ENCODE measurements at places on chromosomes 1 and 21.

- no peak for DNase-seq
These were observed 7.5 kb downstream of the LRRC8C start for GRCh38 chr1:89640440-89640839.

DNA sequence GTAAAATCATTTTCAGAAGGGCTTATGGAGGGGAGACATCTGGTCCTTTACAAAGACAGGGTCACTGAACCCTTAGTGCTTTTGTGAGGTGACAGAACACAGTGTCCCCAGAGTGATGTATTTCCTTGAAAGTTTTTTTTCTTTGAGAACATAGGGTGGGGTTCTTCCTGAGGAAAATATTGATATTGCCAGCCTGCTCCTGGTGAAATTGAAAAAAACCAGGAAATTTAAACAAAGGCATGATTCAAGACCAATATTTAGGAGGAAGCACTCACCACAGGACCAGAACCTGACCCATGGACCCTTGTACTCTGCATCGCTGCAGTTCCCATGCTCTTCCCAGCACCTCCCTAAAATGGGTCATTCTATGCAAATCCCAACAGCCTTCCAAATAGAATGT is 63.7 kb downstream of the ST6GALNAC3 start:
- no peak for DNase-seq

DNA sequence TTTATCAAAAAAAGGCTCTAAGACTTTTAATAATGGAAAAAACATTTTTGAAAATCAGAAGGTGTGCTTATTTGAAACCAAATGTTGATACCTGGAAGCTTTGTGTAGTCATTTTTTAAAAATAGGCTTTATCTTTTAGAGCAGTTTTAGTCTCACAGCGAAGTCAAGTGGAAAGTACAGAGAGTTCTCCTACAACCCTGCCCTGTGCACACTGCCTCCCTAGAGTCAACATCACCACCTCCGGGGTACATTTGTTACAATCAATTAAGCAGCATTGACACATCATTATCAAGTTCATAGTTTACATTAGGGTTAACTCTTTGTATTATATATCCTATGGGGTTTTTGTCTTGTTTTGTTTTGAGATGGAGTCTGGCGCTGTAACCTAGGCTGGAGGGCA is 10.7 kb upstream of the ERO1B start:
- no peak for DNase-seq

GRCh38 chr1:219161371-219161770 is 12.3 kb upstream of the LYPLAL1 start:
- no peak for DNase-seq

DNA sequence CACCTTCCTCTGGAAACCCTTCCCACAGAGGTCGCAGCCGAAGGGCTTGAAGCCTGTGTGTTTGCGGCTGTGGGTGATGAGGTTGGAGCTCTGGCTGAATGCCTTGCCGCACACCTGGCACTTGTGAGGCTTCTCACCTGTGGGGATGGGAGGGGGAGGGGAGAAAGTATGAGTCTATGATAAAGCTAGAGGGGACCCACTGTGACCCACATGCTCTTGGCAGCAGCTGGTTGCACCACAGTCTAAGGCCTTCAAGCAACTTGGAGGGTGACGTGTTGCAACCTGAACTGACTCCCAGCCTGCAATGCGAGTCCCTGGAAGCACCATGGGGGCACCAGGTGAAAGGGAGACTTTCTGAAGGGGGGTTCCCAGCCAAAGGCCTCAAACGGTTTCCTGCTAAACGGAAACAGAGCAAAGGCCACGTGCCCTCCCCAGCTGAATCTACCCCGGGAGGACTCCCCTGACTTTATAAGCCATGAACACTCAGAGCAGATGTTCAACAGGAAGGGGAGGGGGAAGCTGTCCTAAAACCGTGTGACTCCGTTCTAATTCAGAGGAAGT is 10.6 kb downstream of the GFI1 start:
- DNase-seq = no peak

DNA sequence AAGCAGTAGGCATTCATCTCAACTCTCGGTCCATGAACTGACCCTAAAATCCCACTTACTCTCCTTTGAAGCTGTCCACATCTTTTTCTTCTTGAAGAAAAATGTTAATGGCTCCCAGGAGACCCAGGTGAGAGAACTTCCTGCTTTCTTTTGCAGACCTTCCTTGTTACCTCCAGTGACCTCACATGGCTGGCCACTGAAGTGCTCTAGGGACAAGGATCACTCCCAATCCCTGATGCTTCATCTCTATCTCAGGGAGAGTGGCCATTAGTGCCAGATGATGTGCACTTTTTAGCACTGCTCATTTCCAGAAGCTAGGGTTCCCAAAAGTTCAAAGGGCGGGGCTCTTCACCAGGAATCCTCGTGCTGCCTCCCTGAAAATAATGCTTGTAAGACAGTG is 16.2 kb downstream of the PLXNA2 start:
- no peak for DNase-seq

GRCh38 chr1:198642983-198643382 is 4.1 kb downstream of the PTPRC start:
- no peak for DNase-seq

DNA sequence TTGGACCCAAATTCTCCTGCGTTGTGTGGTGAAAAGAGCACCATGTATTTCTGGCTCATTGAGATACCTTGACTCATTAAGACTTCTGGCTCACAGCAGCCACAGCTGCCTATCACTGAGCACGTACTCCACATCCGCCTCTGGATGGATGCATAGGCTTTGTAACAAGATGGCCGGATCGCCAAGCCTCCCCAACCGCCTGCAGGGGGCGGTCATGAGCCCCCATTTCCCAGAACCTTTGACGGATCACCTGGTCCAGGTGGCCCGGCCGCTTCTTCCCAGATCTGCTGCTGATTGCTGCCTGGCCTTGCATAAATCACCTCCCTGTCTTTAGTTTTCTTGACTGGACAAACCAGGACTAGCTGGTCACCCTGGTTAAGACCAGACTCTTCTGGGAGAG is 156.5 kb upstream of the KLHDC7A start:
- DNase-seq = no peak

DNA sequence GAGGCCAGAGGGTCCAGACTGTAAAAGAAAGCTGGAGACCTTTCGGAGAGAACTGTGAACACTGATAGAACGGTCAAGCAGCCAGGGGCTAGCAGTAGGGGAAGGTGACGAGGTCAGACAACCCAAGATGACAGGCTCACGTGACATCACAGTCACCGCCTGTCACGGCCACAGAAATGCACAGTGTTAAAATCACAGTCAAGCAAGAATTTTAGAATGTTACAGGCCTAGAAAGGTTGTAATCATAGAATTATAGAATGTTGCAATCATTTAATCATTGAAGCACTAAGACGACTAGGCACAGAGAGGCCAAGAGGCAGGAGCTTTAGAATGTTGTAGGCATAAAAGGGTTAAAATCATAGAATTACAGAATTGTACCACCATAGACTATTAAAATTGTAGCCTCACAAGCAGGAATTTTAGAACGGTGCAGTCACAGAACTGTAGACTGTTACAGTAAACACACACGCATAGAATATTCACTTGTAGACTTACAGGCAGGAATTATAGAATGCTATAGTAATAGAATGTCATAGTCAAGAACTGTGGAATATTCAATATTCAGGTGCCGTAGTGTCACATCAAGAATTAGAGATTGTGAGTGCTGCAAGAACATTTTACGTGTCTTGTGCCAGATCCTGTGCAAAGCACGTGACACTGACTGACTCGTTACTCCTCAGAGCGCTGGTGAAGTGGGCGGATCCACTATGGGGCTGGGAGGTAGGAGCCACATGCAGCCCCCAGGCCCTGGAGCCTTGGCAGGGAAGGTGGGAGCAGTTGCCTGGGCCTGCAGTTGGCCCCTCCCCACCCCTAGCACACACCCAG is 118.1 kb downstream of the EPHB2 start:
- DNase-seq = no peak

GRCh38 chr1:201639826-201640225 is 100.9 kb downstream of the NAV1 start:
- no peak for DNase-seq

- no peak for DNase-seq
These were observed 183.9 kb downstream of the C1orf94 start for GRCh38 chr1:34360574-34360973.

GRCh38 chr1:62213075-62213914 is 18.6 kb downstream of the L1TD1 start:
- no peak for DNase-seq

DNA sequence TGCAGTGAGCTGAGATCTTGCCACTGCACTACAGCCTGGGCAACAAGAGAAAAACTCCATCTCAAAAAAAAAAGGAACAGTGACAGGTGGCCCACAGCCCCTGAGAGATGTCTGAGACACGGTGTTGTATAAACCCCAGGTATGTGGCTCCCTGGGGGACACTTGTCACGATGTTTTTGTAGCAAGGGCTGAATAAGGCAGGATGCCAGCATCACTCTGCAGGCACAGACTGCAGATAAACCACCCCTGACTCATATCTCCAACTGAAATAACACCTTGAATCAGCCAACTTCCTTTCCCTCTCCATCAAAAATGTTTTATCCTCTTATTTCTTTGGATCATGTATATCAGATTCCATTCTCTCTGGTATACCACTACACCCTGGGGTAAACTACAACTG is 52.5 kb downstream of the NMNAT2 start:
- no peak for DNase-seq

DNA sequence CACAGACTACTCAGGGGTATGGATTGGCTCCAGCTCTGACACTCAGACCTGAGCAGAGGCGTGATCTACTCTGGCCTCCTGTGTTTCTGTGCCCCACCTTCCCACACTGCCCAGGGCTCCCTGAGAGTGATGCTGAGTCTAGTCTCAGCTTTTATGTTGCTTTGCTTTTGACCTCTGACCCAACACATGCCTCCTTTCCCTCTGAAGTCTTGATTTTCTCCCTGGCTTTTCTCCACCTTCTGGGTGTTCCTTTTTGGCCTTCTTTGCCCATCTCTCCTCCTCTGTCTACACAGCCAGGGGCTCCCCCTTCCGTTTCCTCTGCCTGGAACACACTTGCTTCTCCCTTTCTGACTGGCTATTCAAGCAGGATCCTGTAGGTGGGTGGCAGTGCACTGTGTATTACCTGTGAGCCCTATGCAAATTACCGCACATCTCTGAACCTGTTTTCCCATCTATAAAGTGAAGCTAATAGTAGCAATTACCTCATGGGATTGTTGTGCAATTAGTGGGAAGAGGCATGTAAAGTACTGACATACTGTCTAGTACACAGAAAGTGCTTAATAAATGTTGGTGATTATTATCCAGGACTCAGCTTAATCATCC is 13.7 kb upstream of the MEX3A start:
- no peak for DNase-seq

- no peak for DNase-seq
These were observed 12.1 kb downstream of the ATAD3B start for GRCh38 chr1:1483714-1484113.

GRCh38 chr1:115450501-115451040 is 112.5 kb upstream of the NGF start:
- DNase-seq = no peak

DNA sequence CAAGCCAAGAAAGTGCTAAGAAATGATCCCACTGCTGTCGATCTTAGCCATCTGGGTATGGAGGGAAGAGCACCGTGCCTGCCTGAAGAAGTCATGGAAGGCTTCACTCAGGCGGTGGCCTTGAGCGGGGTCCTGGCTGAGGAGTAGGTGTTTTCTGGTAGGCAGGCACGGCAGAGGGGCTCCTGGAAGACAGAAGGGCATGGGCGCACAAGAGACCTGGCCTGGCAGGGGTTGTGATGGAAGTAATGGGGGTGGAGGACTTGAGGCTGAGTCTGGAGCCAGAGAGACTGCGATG is 185.1 kb downstream of the KAZN start:
- no peak for DNase-seq

DNA sequence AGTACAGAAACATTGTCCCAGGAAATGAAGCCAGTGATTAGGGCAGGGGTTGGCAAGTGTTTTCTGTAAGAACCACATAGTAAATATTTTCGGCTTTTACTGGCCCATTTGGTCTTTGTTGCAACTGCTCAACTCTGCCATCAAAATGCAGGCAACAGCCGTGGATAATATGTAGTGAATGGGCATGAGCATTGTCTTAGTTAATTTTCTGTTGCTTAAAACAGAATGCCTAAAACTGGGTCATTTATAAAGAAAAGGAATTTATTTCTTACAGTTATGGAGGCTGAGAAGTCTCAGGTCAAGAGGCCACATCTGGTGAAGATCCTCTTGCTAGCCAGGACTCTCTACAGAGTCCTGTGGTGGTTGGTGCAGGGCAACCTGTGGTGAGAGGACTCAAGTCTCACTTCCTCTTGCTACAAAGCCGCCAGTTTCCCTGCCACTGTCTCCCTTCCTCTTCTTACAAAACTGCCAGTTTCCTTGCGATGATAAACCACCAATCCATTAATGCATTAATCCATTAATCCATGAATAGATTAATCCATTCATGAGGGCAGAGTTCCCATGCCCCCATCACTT is 166.4 kb downstream of the PSMG1 start:
- DNase-seq = no peak

DNA sequence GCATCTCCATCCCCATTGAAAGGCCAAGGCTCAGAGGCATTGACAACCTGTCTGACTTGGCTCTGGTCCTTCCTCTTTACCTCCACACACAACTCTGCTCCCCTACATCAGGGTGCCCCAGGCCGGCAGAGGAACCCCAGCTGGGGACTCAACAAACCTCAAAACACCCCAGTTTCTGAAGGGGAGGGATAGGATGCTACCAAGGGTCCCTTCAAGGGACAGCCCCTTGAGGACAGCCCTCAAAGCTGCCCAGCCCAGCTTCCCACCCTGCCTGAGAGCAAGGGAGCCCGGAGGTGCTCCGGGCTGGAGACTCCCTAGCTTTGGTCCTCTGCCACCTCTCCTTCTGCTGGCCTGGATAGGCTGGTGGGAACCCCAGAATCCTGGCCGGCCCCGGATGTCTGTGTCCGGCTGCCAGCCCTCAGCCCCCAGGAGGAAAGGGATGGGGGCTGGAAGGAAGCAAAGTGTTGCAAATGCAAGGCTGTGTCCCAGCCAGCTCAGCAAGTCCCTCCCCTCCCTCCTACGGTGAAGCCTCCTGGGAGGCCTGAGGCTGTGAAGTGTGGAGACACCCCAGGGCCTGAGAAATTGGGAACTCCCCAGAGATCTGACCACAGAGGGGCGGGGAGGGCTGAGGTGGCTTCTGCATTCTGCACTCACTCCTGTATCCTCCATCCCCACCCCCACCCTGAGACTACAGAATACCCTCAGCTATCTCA is 1.1 kb upstream of the MARCKSL1 start:
- no peak for DNase-seq

DNA sequence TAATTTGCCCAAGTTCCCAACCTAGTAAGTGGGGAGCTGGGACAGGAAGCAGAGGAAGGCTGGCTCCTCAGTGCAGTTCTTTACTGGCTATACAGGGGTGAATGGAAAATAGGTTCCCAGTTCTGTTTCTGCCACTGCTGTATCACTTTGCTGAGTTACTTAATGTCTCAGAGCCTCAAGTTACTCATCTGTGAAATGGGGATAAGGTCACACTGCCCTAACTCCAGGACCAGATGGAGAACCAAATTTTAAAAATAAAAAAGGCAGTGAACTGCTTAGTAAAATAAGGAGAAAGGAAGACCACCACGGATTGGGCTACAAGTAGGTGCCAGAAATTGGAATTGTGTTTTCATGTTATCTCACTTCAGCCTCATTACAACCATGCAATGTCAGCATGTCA is 147.8 kb downstream of the OMA1 start:
- DNase-seq = no peak

- DNase-seq = no peak
These were observed 1.2 kb downstream of the LENEP start for GRCh38 chr1:154994591-154994990.

All from activated gamma-delta T cell (primary cell).